Activated T-helper 1 cell treated with anti-CD3 and anti-CD28 coated beads, Interleukin-12 subunit alpha, Interleukin-12 subunit beta, Interleukin-2, Interleukin-4 antibody, amounts not matched to agents 30 ng/mL and 10 ng/mL and 1 ng/mL, durations not matched to agents 14 hours and 24 hours and 36 hours (primary cell): ENCODE measurements at places on chromosomes 7 and 10.

DNA sequence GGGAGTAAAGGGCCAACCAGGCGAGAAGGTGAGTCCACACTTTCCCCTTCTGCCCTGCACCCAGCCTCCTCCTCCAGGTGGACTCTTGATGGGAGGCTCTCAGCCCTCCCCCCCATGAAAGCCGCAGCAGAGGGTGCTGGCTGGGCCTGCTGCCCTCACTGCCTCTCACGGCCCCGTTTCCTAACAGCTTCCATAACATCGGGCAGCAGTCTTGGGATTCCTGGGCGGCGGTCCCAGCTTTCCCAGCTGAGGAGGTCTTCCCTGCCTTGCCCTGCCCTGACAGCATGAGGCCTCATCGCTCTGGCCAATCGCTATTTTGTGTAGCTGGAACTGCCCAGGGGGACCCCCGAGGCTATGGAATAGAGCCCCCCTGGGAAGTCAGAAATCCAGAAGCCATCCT lies 76.3 kb downstream of the COL13A1 start:
- DNase-seq: no peak

DNA sequence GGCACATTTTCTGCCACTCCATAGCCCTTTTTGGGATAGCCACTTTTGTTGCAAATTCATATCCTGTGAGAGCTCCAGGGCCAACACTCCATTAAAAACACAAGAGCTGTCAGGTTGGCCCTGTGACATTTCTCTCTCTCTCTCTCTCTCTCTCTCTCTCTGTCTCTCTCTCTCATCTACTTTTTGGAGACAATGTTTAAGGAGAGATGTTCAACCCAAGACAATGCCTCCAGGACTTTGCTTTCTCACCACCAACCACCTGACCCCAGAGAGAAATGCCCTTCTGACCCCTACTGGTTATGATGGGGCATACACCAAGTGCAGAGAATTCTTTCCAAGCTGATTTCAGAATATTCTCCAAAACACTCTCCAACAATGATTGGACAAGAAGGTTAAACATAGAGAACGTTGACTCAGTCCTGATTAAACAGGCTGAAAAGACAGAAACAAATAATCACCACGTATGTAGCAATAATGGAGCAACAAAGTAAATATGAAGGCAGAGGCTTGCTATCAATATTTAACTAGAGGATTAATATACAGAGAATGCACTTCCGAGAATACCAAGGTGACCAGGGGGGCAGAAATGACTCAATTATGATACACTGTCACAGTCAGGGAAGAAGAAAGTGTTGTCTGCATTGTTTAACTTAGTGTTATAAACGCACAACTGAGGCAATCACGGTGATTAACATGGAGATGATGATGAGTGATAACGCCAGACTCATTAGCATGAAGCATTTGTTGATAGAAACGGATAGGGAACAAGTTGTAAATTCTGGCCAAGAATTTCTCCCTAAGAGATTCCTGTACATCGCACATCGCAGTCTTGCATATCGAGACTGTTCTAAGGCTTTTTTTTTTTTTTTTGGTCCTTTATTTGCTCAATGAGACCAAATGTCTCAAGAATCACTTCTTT lies 178.5 kb downstream of the NRP1 start:
- DNase-seq: no peak

- DNase-seq: no peak
These were observed 242.2 kb upstream of the PPP2R2D start for GRCh38 chr10:131658476-131659110.

GRCh38 chr7:93862651-93863050 lies 27.9 kb downstream of the TFPI2 start:
- no peak for DNase-seq

GRCh38 chr7:149229526-149229925 lies 9.9 kb upstream of the ZNF212 start:
- no peak for DNase-seq

- DNase-seq: no peak
These were observed 279.2 kb downstream of the CXCL12 start for GRCh38 chr10:44105696-44106095.

GRCh38 chr7:127815631-127816145 lies 163.7 kb downstream of the SND1 start:
- DNase-seq: no peak

- DNase-seq: no peak
These were observed 39.5 kb downstream of the PRPS1L1 start for GRCh38 chr7:17988141-17988540.

DNA sequence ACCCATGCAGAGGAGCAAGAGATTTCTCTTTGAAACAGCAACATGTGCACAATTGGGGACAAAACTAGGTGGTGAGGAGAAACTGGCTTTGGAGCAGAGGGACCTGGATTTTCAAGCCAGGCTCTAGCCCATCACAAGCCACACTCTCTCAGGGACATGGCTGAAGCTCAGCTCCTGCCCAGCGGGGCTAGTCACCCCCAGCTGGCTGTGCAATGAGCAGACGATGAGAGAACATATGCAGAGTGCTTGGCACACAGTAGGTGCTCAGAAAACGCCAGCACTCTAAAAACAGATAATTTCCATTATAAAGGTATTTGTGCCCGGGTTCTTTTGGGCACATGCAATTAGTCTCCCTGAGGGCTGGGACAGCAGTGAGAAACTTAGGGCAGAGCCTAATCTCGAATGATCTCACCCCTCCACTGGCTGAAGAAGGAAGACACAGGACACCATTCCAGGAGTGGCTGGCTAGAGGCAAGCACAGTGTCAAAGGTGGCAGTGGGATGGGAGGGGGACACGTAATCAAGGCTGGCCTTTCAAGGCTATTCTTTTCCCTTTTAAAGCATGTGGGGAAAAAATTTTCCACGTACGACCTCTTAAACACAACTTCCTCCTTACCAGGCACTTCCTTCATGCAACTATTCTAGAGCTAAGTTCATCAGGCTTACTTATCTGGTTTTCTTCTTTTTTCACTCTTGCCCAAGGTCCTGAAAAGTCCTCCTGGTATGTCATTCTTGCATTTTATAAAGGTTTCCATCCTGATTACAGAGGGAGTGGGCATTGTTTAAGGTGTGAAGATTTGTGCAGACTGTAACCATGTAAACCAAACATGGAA lies 15.1 kb downstream of the FAM53B start:
- no peak for DNase-seq

DNA sequence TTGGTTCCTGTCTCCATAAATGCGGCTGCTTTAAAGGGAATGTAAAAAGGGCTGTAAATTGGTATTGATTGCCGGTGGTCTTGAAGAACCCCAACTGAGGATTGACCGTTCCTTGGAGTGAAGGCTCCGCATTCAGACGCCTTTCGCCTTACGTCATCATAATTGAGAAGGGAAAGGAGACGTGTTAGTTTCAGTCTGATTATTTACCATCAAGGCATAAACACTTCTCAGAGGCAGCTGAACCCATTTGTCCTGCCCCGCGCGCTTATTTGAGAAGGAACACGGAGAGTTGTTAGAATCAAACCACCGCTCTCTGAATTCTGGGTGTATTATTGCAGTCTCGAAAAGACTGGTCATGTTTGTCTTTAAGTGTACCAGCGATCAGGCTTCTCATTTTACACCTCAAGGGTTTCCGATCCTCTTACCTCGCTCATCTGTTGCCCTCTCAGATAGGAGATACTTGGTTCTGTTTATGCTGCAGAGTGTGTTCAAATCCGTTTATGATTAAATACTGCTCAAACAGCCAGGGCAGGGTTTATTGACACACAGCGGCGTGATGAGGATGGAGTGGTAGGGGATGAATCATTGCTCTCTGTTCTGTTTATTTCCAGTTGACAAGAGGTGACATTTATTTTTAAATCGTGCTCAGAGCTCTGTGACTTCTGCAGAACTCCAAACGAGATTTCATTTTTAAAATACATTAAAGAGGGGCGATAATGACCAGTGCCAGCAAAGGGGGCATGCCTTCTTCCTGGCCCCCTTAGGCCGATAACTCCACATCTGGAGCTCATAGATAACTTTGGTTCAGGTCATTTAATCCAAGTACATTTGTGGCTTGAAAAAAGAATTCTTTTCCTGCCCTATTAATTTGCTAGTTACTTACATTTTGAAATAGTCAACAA lies 30.4 kb downstream of the FOXK1 start:
- DNase-seq: no peak

DNA sequence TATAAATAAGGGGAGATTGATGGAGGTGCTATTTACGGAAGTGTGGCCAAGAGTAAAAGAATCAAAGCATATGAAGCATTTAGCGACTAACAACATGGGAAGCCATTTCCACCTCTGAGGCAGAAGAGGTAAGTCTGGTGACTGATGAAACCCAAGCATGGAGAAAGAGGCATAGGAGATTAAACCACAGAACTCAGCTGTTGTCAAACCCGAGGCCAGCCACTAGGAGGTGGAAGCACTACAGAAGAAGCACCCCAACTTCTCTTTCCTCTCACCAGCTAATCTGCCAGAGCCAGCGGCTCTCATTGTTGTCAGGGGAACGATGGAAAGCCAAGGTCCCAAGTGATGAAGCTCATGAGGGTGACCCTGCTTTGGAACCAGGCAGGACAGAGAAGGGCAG lies 19.6 kb upstream of the CNTNAP2 start:
- DNase-seq: no peak

DNA sequence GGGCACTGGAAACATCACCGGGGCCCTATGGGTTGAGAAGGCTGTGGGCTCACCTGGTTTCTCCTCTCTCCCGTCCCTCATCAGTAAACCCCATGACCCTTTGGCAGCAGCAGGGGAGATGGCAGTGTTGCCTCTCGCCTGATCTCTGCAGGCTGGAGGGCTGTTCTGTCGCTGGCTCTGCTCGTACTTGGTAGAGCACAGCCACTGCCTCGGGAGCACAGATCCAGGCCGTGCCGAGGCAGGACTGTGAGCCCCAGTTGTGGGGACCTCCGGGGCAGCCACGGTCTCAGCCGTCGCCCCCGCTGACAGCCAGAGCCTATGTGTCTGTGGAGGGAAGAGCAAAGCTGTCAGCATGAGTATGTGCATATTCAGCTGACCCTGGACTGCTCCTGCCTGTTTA lies 94.9 kb downstream of the PTPRE start:
- DNase-seq: no peak

DNA sequence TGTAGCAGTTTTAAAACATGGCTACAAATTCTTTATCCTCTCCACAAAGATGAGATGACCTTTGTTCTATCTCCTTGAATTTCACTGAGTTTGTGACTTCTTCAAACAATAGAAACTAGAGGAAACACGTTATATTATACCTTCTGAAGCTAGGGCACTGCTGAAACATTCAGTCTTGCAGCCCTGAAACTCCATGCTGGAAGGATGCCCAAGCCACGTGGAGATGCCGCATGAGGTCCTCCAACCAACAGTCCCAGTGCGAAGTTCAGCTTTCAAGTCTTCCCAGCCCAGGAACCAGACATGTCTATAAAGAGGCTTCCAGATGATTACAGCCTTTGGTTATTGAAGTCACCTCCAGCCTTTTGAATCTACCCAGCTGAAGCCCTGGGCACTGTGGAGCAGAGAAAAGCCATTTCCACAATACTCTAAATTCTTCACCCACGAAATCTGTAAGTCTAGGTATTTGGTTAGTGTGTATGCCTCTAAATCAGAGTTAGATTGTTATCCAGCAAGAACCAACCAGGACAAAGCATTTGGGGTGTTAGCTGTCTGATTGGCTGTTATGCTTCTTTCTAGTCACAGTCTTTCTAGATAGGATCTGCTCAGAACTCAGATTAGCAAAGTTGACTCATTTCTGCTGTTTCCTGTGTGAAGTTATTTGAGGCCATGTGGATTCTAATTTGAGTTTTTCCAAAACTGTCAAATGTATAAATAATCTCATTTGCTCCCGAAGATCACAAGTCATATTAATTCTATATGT lies 186.5 kb upstream of the TMEM72 start:
- no peak for DNase-seq

DNA sequence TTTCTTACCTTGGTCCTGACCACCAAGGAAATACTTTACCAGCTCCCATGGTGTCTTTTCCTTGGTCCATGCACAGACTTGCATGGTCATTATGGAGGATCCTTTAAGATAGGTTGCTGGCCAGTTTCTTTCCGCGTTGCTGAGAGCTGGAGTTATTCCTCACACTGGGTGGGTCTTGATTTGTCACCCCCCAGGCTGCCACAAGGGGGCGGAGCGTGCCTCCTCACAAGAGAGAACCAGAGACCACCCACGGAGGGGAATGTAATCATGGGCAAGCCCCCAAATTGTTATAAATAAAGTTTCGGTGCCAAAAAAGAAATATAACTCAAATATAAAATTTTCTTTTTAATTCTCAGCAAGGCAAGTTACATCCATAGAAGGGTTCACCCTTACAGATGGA lies 10.5 kb upstream of the TRIM24 start:
- DNase-seq: no peak

GRCh38 chr10:79176949-79177602 lies 108.3 kb downstream of the ZMIZ1 start:
- no peak for DNase-seq

GRCh38 chr7:34078864-34079263 lies 173.5 kb downstream of the BMPER start:
- DNase-seq: no peak

DNA sequence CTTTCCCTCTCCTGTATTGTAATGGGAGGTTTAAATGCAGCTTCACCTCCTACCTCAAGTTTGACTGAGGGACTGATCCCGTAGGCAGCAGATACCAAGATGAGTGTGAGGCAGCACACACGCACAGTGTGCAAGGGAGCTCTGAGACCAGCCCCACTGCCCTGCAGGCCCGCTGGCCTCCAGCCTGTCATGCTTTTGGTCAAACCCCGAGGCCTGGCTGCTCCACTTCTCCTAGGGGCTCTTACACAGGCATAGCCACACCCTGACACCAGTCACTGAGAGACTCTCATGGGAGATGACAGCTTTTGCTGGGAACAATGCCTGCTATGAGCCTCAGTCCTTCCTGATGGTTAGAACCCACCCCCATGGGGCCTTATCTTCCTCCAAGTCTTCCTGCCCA lies 27.6 kb downstream of the DRGX start:
- no peak for DNase-seq

DNA sequence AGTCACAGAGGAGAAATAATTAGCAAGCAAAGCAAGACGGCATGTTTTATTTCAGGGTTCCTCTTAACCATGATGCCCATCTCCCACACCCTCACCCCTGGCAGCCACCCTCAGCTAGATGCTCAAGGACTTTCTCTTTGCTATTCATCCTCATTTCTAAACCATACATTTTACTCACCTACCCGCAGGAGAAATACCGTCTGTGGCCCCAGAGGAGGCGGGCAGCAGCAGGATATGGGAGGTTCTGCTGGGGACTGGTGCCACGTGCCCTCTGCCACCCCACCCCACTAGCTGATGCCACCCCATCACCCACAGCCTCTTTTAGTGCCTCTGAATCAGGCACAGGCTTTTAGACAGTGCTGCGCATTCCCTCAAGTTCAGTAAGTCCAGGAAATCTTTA lies 168.7 kb upstream of the ITGB1 start:
- DNase-seq: no peak

GRCh38 chr10:2989292-2989947 lies 77.9 kb upstream of the PFKP start:
- no peak for DNase-seq

- DNase-seq: no peak
These were observed 158.8 kb downstream of the SKAP2 start for GRCh38 chr7:26705567-26705966.

DNA sequence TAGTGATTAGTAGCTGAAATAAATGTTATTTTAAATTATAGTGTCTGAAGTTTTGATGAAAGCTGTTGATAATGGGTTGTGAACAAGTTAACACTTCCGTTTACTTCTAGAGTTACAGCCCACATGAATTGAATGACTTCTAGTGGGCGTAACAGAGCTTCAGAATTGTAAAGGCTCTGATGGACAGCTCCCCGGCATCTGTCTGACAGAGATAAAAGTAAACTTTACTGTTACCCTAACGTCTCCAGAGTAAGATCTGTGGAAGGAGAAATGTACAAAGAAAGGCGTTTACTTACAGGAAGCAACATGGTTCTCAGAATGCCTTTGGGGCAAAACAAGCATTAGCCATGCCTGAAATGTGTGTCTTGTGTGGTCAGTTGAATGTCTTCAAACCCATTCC lies 124.4 kb downstream of the ADARB2 start:
- DNase-seq: no peak
